ENCODE measurements at places on chromosomes 7 and 10.
A peak's percentile ranks its signal among the peaks of the same experiment; 100 is the strongest.

- no peak for DNase-seq
Observed at GRCh38 chr10:114967071-114967470, 29.1 kb downstream of the TRUB1 start.

- no peak for DNase-seq
Observed at GRCh38 chr7:18740579-18740988, 245.0 kb downstream of the HDAC9 start.

DNA sequence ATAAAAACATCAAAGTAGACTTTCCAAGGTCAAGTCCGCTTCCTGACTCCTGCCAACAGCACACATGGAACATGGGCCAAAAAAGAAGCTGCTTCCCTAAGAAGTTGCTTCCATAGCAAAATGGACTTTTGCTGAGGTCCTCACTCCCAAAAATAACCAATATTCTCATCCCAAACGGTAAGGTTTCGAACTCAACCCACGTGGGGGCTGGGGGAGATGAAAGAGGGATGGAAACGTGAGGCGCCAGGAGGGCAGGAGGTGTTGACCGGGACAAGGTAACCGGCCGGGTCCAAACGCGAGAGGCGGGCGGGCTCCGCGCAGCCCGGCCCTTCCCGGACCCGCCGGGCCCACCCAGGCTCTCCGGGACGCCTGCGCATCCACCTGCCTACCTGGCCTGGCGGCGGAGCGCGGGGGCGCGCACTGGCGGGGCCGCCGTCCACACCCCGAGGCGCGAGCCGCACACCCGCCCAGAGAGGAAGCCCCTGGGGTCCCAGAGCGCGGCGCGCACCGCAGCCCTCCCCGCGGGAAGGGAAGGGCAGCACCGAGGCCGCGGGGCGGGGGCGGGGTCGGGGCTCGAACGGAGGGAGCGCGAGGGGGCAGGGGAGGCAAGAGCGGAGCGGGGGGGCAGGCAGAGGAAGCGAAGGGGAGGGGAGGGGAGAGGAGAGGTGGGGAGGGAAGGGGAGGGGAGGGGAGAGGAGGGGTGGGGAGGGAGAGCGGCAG, 742 bp downstream of the LMBR1 start:
- DNase-seq, result no peak

DNA sequence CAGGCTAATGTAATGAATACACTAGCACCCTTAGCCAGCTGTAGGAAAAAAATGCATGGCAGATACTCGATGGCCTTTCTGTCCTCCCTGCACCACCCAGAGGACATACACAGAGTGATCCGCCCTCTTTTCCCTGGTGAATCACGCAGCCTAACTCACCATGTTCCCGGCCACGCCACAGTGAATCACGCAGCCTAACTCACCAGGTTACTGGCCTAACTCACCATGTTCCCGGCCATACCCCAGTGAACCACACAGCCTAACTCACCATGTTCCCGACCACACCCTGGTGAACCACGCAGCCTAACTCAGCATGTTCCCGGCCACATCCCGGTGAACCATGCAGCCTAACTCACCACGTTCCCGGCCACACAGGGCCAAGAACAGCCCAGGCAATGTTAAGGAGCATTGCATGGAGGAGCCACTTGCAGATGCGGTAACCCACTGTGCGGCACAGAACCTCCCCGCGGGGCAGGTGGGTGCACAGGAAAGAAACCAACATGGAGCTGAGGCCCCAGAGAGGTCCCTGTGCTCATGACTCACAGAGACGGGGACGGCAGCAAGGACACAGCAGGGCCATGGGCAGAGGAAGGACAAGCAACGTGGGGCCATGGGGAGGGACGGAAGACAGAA, 508.5 kb downstream of the DNAJB6 start:
- DNase-seq, result no peak

- no peak for DNase-seq
Observed at GRCh38 chr10:44832595-44833390, 78.3 kb upstream of the TMEM72 start.

- DNase-seq, result no peak
Observed at GRCh38 chr7:26293569-26294308, 2.1 kb downstream of the SNX10 start.

- DNase-seq, result no peak
Observed at GRCh38 chr7:156466955-156467625, 173.5 kb upstream of the RNF32 start.

DNA sequence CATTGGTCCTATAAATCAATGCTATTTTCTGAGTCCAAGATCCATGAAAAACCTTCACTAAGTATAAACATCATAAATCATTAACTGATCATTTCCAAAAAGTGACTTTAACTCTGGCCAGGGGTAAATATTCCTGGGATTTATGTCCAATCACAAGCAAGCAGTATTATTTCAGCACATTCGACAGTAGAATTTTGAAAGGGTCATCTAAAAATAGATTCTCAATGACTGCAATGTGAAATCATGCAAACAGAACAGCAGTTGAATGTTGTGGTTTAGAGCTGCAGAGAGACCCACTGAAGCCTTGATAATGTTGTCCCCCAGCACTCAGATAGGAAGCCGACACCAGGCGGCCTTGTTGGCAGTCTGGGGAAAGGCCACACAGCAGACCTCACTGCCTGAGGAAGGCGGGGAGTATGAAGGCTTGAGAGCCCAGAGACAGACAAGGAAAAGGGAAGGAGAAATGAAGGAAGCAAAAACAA, 38.1 kb downstream of the FAM107B start:
- no peak for DNase-seq

GRCh38 chr10:46308113-46308415, 21.3 kb downstream of the ANTXRL start:
- no peak for DNase-seq

GRCh38 chr7:116231949-116232348, 21.6 kb downstream of the TES start:
- DNase-seq, result peak; percentile 69

- no peak for DNase-seq
Observed at GRCh38 chr10:71277914-71278665, 41.0 kb upstream of the SLC29A3 start.

GRCh38 chr7:2968176-2968575, 75.5 kb downstream of the CARD11 start:
- DNase-seq, result no peak

GRCh38 chr7:47031786-47032535, 550.0 kb downstream of the TNS3 start:
- DNase-seq, result no peak

DNA sequence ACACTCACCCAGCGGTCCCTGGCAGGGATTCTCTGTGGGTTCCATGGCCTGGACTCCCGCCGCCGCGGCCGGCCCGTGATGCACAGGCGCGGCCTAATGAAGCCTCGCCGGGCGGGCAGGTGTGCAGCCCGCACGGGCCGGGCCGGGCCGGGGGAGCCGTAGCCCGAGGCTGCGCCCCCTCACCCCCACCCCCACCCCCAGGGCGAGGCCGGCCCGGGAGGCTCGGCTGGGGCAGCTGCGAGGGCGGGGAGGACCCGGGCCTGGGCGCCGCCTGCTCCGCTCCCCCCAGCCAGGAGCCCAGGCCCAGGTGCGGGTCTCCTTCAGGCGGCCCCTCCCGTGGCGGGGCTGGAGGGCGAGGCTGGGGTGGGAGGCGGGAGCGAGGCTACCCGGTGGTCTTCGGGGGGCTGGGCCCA, at the start of gene NOBOX:
Gene NOBOX, minus strand, starts transcription at position 45 of the 413 bp plus-strand sequence.
- DNase-seq, result no peak

- DNase-seq, result no peak
Observed at GRCh38 chr7:99621271-99621670, 4.5 kb downstream of the ZSCAN25 start.

GRCh38 chr7:78720066-78720465, 733.4 kb downstream of the MAGI2 start:
- no peak for DNase-seq

GRCh38 chr7:155380221-155380861, 77.6 kb upstream of the EN2 start:
- DNase-seq, result peak; percentile 36

DNA sequence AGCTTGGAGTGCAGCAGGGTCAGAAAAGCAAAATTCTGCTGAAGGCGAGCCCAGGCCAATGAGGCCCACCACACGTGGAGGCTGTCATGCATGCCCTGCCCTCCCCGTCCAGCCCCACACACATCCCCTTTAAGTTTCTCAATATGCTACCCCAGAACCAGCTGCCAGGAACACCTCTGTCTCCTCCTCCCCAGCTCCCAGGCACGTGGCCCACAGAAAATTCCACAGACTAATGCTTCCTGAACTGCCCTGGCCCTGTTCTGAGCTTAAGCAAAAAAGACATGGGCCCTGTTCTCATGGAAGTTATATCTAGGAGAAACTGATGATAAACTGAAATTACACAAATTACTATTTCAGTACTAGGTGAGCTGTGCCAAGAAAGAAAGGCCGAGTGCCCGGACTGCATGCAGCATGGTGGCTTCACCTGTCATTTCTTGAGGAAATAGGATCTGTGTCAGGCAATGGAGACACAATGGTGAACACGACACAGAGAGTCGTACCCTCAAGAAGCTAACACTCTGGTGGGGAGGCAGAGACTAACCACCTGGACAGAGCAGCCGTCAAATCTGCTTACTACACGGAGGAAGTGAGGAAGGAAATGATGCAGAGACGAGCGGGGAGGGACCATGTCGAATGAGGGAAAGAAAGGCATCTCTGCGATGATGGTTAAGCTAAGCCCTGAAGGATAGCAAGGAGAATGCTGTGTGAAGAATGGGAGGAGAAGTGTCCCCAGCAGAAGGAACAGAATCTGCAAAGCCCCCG, 44.5 kb downstream of the PODXL start:
- DNase-seq, result no peak

GRCh38 chr7:132785870-132786269, 209.6 kb upstream of the PLXNA4 start:
- DNase-seq, result no peak

DNA sequence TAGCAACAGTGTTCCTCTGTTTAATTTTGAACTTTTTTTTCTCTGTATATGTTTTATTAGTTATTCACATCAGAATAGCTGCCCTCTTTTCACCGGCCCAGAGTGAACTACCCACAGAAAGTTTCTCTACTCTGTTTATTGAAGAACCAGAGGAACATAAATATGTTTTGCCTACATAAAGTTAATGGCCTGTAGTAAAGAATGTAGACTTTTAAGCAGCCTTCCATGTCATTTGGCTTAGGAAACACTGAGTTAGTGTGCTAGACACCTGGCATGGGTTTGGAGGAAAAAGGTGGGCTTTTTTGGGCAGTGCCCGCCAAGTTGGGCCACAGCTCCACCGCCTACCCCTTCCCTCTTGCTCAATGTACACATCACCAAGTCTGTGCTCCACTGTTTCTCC, 8.9 kb upstream of the MEST start:
- DNase-seq, result no peak

DNA sequence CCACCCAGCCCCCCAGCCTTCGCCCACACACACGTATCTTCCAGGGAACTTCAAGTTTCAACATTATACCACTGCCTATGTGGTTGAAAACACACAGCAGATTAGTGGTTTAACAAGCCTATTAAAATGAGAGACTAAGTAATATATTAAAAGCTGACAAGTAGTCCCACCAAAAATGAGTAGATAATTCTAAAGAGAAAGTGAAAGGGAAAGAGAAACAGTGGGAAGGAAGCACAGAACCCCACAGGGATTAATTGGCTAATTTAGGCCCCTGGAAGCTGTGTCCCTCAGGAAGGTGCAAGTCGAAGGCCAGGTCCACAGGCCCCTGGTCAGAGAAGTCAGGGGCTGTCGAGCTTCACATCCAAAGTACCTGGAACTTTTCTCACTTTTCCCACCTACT, 210.5 kb upstream of the YAE1 start:
- no peak for DNase-seq

DNA sequence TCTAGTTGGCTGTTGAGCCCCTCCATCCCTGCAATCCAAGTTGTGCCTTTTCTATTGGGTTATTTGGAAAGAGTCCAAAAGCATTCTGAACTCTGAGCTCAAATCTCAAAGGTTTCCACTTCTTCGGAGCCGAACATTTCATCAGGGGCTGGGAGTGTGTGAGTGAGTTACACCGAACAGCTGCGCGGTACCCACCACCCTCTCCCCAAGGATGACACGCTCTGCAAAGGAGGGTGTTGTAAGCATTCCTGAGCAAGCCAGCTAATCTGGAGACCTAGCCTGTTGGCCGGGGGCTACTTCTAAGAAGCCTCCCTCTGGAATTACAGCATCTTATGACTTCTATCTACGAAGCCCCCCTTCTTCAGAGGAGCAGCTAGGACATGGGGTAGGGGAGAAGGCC, 270.5 kb downstream of the CREB5 start:
- DNase-seq, result no peak

DNA sequence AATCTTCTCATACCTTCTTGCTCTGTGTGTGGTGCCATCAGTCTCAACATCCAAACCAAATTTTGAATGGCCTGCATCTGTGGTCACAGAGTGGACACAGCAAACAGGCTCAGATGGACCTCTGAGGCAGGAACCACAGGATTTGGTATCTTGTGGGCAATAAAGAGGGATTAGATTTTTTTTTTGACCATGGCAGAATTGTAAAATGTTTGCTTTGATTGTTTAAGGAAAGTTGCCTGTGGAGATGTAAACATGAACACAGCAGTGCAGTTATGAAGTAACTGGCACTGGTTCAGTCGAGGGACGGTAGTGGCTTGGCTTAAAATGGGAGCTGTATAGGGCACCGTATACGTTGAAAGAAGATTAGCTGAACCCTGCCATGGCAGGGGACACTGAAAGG, 464.7 kb downstream of the SH2D4B start:
- DNase-seq, result no peak

DNA sequence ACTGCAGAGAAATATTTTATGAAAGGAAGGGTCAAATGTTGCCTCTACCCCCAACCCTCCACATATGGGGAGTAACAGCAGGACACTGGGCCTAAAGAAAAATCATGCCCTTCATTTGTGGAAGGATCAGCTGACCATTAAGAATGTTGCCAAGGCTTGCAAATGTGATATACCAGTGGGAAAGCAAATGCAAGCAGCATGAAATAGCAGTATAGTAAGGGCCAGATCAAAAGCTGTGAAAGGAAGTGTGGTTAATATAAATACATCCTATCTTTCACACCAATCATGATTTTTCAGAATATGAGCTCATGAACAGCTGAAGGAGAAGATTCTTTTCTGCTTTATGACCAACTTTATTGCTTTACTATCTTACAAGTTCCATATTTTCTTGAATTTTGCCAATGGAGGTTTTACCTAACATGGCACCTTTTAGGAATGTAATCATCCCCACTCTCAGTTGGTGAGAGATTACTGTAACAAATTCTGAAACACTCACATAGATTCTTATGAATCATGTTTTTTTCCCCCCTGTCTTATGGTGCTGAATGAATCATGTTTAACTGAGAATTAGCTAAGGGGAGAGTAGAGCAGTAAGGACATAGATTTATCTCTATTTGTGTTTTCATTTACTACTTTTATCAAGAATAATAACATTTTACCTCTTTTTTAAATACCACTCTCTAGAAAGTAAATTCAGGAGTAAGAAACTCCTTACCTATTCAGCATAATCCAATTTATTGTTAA, 12.1 kb upstream of the ATAD1 start:
- DNase-seq, result no peak

DNA sequence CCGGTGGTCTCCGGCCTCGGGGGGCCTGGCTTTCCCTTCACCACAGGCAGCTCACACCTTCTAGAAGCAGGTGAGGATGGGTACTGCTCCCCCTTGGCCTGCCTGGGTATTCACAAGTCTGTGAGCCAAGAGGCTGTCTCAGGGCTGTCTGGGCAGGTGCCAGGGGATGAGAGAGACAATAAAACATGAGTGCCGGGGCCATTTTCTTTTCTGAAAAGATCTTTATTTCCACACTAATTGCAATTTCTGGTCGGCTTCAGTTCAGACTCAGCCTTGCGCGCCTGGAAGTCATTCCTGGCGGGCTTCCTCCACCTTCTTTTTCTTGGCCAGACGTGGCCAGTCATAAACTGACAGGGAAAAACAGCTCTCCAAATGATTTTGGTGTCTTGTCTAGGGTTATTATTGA, 171.2 kb downstream of the ARHGAP12 start:
- DNase-seq, result no peak

Measured in fibroblast of the conjunctiva (primary cell).